Stimulated activated effector memory CD8-positive, alpha-beta T cell treated with anti-CD3 and anti-CD28 coated beads, Interleukin-12 subunit alpha, Interleukin-12 subunit beta, amount 100 ng/mL, for 72 hours (primary cell): ENCODE measurements at places on chromosomes 6 and 20.

DNA sequence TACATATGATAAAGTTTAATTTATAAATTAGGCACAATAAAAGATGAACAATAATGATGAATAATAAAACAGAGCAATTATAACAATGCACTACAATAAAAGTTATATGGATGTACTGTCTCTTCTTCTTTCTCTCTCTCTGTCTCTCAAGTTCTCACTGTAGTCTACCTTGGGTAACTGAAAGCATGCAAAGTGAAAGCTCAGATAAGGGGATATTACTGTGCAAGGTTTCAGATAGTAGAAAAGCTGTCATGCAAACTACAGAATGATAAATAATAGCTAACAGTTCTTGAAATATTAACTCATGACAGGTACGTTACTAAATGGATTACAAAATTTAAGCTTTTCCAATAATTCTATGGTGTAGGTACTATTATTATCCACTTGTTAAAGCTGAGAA lies 311.9 kb upstream of the PRDM1 start:
- no peak for DNase-seq

DNA sequence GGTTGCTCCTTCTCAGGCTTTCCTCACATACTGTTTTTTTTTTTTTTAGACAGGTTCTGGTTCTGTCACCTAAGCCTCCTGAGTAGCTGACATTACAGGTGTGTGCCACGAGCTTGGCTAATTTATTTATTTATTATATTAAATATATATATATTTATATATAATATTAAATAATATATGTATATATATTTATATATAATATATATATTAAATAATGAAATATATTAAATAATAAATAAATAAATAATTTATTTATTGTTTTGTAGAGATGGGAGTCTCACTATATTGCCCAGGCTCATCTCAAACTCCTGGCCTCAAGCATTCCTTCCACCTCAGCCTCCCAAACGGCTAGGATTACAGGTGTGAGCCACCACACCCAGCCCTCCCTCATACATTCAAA lies 28.3 kb upstream of the SLC9A8 start:
- no peak for DNase-seq

DNA sequence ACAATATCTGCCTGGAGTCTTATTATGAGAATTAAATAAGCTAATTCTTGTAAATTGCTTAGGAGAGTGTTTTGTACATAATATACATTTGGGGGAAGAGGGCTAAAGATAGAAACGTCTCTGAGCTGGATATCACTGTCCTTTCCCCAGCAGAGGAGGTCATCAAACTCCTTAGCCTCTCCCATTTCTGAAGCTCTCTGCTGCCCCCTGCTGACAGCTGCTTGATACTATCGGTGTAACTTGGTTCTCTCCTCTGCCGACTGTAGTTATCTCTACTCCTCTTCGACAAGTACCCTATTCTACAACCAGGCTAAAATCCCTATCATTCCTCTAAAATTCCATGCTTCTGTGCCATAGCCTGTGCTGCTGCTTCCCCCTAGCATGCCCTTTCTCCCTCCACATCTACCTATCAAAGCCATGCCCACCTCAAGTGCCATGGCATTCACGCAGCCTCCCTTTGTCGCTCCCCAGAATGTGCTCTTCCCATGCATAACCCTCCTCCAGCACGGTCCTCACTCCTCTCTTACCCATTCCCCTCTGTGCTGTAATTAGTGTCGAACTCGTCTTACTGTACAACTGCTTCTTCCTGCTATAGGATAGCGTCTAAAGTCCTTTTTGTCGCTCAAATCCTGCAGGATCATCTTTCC lies 101.2 kb downstream of the EPM2A start:
- peak; percentile 76 for DNase-seq

- no peak for DNase-seq
Observed at GRCh38 chr20:44123874-44124535, 63.0 kb downstream of the JPH2 start.

GRCh38 chr6:133359760-133360159 lies 118.6 kb downstream of the EYA4 start:
- DNase-seq, result no peak

- no peak for DNase-seq
Observed at GRCh38 chr6:74070091-74070490, 374.1 kb downstream of the CD109 start.

GRCh38 chr20:52410182-52410647 lies 218.6 kb upstream of the ZFP64 start:
- DNase-seq, result peak; percentile 58

GRCh38 chr20:40279390-40279789 lies 409.6 kb downstream of the MAFB start:
- no peak for DNase-seq

DNA sequence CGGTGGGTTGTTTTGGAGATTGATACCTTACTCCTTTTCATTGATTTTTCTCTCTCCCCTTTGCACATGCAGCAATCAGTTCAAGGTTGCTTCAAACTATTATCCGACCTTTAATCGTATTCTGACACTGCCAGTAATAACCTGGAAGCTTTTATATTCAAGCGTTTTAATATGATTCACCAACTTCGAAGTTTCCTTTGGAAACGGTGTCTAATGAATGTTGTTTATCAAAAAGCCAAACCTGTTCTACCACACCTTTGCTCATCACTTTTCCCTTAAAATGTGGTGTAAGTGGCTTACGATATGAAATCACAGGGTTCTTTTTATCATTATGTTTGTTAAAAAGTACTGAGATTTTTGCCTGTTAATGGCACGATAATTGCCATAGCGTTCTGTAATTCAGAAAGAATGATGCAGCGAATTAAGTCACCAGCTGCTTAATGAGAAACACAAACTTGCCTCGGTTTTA lies 660 bp downstream of the STXBP5 start:
- no peak for DNase-seq

GRCh38 chr20:22070610-22071058 lies 365.2 kb downstream of the PAX1 start:
- DNase-seq, result no peak

- DNase-seq, result no peak
Observed at GRCh38 chr6:136706430-136706829, 85.8 kb downstream of the MAP3K5 start.

GRCh38 chr6:97440590-97441176 lies 157.7 kb upstream of the MMS22L start:
- DNase-seq, result no peak

DNA sequence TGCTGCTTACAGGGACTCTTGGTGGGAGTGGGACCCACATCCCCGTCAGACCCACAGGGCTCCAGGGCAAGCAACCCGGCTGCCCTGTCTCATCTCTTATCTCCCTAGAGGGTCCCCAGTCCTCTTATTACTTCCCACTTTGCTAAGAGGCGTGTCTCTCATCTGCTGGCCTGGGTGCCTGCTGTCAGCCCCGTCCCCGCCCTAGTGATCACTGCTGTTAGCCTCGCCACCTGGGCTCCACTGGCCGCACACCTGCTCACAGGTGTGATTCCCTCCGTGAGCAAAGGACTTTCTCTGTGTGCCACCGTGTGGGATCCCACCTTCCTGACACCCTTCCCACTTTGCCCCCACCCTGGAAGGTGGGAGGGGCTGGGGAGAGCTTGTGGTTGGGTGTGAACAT lies 57.6 kb downstream of the TCP11 start:
- DNase-seq, result no peak

- DNase-seq, result no peak
Observed at GRCh38 chr6:131103296-131103695, 32.0 kb upstream of the AKAP7 start.

- DNase-seq, result no peak
Observed at GRCh38 chr6:128641703-128642102, 121.3 kb upstream of the PTPRK start.

GRCh38 chr6:7594579-7595125 lies 4.7 kb downstream of the SNRNP48 start:
- DNase-seq, result no peak

GRCh38 chr6:87237804-87238203 lies 82.4 kb downstream of the ZNF292 start:
- DNase-seq, result no peak

DNA sequence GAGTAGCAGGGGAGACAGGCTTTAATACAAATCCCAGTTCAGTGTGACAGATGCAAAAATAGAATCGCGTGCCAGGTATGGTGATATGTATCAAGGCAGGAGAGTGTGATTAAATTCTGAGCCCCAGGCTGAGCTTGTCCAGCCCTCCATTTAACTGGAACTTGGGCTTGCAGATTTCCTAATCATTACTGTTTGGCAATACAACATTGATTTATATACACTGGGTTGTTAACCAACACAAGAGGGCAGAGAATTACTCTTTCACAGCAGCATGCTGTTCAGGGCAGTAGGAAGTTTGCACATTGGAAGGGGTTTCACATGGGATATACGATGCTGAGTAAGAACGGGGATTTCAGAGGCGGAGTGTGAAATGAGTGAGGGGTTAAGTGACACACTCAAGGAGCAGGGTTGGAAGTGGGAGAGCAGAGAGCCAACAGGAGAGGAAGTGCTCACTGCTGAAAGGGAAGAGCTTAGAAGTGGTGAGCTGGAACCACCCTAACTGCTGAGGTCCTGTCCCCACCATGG lies 70.8 kb upstream of the ATXN1 start:
- no peak for DNase-seq

DNA sequence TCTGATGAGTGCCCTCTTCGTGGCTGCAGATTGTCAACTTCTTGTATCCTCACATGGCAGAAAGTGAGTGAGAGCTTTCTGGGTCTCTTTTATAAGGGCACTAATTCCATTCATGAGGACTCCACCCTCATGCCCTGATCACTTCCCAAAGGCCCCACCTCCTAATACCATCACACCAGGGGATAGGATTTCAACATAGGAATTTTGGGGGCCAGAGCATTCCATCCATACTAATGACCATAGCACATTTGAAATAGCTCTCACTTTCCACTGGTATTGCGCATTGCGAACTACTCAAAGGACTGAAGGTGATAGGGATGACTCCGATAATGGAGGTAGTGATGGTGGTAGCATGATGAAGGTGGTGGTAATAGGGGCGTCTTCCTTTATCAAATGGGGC lies 324.3 kb downstream of the PRL start:
- DNase-seq, result no peak

- no peak for DNase-seq
Observed at GRCh38 chr20:41392295-41392694, 25.7 kb upstream of the EMILIN3 start.

DNA sequence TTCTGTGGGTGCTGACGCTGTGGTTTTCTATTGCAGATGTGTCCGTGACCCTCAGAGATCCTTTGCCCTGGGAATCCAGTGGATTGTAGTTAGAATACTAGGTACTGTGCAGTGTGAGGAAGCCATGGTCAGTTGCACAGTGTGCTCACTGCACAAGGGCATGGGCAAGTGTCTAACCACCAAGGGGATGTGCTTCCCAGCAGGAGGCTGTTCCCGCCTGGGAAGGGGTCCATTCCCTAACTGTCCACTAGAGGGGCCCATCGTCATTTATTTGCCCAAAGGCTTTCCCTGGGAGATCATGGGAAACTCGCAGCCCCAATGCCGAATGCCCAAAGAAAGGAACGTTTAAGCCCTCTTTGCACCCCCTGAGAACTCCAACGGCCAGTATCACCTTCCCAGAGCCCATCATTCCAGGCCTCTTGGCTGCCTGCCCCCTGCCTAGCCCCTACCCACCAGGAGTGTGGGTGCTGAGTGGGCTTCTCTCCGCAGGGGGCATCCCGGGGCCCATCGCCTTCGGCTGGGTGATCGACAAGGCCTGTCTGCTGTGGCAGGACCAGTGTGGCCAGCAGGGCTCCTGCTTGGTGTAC lies 26.2 kb downstream of the SLCO4A1 start:
- DNase-seq, result no peak

DNA sequence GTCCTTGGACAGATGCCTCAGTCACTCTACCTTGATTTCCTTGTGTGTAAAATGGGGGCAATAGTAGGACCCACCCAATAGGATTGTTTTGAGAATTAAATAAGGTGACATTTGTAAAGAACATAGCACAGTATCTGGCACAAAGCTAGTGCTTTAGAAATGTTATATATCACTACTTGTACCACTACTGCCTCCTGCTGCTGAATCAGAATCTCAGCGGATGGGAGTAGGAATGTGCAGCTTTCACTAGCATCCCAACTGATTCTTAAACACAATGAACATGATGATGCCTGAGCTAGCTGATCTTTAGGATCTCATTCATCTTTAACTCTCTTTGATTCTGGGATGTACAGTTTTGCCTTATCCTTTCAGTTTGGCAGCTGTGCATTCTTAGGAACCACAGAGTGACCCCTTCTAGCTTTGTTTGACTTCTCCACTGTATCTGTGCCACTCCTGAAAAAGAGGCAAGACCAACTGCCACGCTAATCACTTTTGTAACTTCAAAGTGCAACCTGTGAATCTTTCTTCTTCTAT lies 7.2 kb downstream of the PBOV1 start:
- no peak for DNase-seq

GRCh38 chr6:12957321-12958051 lies 240.9 kb downstream of the PHACTR1 start:
- peak; percentile 54 for DNase-seq

DNA sequence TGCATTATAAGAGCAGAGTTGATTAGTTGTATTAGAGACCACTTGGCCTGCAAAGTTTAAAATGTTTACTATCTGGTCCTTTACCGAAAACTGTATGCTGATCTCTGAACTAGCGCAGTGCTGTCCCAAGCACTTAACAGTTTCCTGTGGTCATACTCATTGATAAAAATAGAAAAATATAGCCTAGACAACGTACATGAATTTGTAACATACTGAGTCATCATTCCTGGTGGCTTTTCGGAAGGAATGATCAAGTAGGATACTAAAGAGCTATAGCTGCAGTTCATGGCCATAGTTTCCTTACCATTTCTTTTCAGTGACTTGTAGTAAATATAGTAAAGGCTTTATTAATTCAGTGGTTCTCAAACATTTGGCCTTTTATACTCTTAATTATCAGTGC lies 18.4 kb downstream of the TTK start:
- no peak for DNase-seq

DNA sequence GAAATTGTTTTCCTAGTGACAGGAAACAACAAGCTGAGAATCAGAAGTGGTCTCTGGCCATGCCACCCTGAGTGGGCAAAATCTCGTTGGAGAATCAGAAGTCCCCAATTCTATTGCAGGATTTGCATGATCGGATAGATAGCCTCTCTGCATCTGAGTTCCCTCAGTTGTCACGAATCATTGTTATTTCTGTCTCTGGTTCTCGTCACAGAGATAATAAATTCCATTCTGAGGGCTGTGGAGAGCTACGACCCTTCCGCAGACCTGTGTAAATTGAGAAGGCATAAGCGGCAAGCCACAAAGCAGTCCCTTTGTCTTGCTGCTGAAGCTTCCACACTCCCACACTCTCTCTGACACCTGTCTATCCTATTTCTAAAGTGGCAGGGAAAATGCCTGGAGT lies 102.4 kb upstream of the CNR1 start:
- DNase-seq, result no peak

- DNase-seq, result no peak
Observed at GRCh38 chr6:16174416-16175078, 45.7 kb downstream of the MYLIP start.

DNA sequence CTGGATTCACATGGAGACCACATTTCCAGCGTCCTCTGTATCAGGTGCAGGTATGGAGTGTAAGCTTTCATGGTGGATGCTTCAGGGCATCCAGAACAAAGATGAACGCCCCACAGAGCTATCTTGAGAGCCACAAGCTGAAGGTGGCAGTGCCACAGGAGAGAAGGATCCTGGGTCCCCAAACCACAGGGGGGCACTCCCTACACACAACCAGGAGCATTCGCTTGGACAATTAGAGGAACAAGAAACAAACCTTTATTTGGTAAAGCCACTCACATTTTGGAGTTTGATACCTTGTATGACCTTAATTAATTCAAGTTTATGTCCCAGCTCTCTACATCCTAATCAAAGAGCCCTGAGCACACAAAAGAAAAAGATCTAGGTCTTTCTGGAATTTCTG lies 406.3 kb downstream of the PREX1 start:
- DNase-seq, result no peak

- DNase-seq, result no peak
Observed at GRCh38 chr6:139265512-139266190, 26.1 kb downstream of the TXLNB start.

- no peak for DNase-seq
Observed at GRCh38 chr6:122075084-122075838, 324.2 kb upstream of the HSF2 start.
